ENCODE measurements at places on chromosomes 3 and 15. TPM values are rescaled to one million over a fixed set of nuclear protein-coding genes. Genes with fewer than 3 reads are reported as not detected.

Gene MANF
- 171 TPM for total RNA-seq

Gene NUP210
- 0.33 TPM for total RNA-seq

Gene FAM162A
- total RNA-seq: 44.3 TPM

- DNase-seq: no peak
- peak within 1 kb of the TSS; percentile 69 for H3K4me3 ChIP-seq
- H3K36me3 ChIP-seq: no peaks in the 10 kb centered on the region
- peaks cover 33% of the 10 kb centered on the region for H3K27me3 ChIP-seq
Observed at GRCh38 chr15:77632534-77633133, at the start of gene LINGO1. Gene LINGO1 (minus strand): TSS chr15:77632912. CDS start chr15:77632315, 597 bp downstream.

DNA sequence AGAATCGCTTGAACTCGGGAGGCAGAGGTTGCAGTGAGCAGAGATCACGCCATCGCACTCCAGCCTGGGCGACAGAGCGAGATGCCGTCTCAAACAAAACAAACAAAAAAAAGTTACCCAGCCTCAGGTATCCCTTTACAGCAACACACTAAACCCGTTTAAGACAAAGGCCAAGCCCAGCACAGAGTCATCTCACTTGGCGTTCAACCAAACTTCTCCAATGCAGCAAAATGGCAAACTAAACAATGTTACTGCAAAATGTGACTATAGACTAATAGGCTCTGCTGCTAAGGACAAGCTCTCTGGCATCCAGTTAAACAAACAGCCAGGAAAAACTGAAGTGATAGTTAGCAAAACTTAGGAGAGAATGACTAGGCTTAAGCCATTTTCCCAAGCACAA, 6.4 kb upstream of the FAM219B start:
- H3K4me1 ChIP-seq: peaks cover 7% of the 10 kb centered on the region
- H3K36me3 ChIP-seq: peaks cover 14% of the 10 kb centered on the region
- DNase-seq: peak; percentile 43
- no peak overlapping the region for H3K4me3 ChIP-seq
- peak overlapping the region; percentile 79 for H3K27ac ChIP-seq

DNA sequence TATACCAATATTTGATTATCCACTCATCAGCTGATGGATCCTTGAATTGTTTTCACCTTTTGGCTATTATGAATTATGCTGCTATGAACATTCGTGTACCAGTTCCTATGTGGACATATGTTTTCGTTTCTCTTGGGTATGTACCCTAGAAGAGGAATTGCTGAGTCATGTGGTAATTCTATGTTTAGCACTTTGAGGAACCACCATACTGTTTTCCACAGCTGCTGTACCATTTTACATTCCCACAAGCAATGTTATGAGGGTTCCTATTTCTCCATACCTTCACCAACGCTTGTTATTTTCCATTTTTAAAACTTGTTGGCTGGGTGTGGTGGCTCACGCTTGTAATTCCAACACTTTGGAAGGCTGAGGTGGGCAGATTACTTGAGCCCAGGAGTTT, 62.9 kb downstream of the RPLP1 start:
- no peaks in the 10 kb centered on the region for H3K36me3 ChIP-seq
- H3K27ac ChIP-seq: no peak overlapping the region
- H3K4me1 ChIP-seq: no peaks in the 10 kb centered on the region
- H3K27me3 ChIP-seq: peaks cover 28% of the 10 kb centered on the region
- no peak for DNase-seq

DNA sequence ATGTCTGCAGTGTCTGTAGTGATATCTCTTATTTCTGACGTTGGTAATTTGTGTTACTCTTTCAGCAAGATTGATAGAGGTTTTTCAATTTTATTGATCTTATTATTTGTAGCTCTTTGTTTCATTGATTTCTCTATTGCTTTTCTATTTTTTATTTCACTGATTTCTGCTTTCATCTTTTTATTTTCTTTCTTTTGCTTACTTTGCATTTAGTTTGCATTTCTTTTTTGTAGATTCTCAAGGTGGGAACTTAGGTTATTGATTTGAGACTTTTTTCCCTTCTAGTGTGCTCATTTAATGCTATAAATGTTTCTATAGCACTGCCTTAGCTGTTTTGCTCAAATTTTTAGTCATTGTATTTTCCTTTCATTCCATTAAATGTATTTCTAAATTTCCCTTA, 49.5 kb upstream of the GABRG3 start:
- H3K36me3 ChIP-seq: peaks cover 12% of the 10 kb centered on the region
- H3K4me3 ChIP-seq: no peak overlapping the region
- no peaks in the 10 kb centered on the region for H3K4me1 ChIP-seq
- H3K27ac ChIP-seq: no peak overlapping the region
